ENCODE measurements at places on chromosomes 11 and 22.
A peak's percentile ranks its signal among the peaks of the same experiment; 100 is the strongest.

DNA sequence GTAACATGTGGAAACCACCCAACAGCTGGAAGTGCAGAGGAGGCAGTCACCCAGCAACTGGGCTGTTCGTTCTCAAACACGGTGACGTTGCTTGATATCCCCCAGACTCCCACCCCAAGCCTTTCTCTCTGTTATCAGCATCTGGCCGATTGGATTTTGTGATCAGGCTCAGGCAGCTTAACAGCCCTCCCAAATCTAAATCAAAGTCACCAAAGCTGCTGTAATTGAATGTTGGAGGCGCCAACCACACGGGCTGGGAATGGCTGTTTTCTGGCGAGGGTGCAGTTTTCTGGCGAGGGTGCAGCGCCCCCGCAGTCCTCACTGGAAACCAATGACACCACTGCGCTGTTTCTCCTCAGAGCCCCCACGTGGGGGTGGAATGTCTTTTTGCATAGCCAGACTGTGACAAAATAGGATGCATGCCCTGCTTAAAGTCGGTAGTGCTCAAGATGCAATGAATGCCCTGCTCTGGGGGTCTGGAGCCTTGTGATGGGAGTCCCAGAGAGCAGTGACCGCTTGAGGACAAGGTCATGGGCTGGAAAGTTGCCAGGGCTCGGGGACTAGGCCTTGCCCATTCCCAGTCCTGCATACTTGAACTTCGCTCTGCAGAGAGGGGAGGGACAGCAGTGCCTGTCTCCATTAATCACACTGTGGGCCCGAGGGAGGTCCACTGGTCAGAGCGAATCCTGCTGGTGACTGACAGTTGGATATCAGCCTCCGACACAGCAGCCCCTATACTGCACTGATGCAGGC lies 105.3 kb downstream of the MORC2 start:
- no peak for DNase-seq

GRCh38 chr11:2995893-2996554 lies 3.9 kb upstream of the NAP1L4 start:
- DNase-seq, result no peak

- peak; percentile 44 for DNase-seq
These were observed 386.2 kb downstream of the NTM start for GRCh38 chr11:131756479-131757110.

GRCh38 chr11:117478126-117478860 lies 150.6 kb downstream of the CEP164 start:
- DNase-seq, result no peak

- no peak for DNase-seq
These were observed 8.7 kb downstream of the YAP1 start for GRCh38 chr11:102118937-102119336.

DNA sequence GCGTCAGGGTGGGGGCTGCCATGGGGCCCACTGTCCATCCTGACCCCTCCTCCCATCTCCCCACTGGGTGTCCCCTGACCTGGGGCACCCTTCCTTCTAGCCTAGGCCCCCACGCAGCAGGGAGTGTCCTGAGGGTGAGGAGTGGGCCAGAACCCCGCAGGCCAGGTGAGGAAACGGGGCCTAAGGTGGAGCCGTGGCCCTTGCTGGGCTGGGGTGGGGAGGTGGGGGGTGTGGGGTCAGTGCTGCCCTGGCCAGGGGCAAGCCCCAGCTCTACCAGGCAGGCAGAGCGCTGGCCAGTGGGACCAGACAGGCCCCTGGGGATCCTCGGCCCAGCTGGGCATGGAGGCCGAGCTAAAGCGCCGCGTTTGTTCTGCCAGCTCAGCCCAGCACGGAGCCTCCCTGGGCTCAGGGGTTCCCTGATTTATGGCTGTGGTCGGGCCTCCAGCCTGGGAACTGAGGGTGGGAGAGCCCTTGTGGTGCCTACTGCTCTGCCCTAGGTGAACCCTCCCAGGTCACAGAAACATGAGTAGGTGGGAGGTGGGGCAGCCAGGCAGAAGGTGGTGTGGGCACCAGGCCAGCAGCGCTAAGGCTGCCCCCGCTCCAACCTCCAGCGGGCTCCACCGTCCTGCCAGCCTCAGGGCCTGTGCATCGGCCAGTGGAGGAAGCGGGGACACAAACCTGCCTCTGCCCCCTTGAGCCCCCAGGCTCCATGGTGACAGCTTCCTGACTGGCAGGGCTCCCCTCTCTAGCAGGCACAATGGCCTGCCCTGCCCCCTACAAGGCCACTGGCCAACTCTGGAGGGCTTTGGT lies 22.4 kb downstream of the TRMU start:
- no peak for DNase-seq

- DNase-seq, result no peak
These were observed 14.2 kb upstream of the APOL6 start for GRCh38 chr22:35634015-35634414.

DNA sequence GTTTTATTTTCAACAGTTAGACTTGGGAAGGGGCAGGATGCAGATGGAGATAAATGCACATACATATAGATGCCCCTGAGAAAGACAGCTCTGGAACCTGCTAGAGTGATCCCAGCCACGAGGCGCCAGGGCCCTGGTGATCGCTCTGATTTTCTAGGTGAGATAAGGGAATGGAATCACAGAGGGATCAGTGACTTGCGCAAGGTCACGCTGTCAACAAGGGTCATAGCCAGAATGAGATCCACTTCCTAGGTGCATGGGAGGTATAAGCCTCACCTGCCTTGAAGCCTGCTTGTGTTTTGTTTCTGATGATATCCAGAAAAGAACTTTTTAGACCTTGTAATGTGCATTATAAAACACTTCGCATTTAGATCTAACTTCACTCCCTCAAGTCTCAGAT lies 47.5 kb downstream of the ZBTB16 start:
- no peak for DNase-seq

Measured in fibroblast of pulmonary artery (primary cell).